ENCODE measurements at places on chromosomes 3 and 15. TPM values are rescaled to one million over a fixed set of nuclear protein-coding genes. Genes with fewer than 3 reads are reported as not detected.

The ARHGAP31 gene
- 2.4 TPM for total RNA-seq

DNA sequence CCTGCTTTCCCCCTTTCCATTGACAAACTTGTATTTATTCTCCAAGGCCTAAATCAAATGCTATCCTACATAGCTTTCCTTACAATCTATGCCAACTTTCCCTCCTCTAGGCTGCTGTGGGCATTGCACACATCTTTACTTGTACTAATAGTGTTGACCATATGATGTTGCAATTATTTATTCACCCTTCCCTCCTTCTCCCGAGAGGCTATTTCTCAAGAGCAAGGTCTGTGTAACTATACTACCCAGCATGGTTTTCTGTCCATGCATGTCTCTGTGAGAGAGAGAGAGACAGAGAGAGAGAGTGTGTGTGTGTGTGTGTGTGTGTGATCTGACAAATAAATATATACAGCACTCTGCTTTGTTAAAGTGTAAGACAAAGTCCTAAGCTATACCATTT is 63.8 kb downstream of the GTPBP8 start:
- no peaks in the 10 kb centered on the region for H3K36me3 ChIP-seq
- no peak overlapping the region for H3K27ac ChIP-seq
- H3K27me3 ChIP-seq, result no peaks in the 10 kb centered on the region
- no peak for DNase-seq

DNA sequence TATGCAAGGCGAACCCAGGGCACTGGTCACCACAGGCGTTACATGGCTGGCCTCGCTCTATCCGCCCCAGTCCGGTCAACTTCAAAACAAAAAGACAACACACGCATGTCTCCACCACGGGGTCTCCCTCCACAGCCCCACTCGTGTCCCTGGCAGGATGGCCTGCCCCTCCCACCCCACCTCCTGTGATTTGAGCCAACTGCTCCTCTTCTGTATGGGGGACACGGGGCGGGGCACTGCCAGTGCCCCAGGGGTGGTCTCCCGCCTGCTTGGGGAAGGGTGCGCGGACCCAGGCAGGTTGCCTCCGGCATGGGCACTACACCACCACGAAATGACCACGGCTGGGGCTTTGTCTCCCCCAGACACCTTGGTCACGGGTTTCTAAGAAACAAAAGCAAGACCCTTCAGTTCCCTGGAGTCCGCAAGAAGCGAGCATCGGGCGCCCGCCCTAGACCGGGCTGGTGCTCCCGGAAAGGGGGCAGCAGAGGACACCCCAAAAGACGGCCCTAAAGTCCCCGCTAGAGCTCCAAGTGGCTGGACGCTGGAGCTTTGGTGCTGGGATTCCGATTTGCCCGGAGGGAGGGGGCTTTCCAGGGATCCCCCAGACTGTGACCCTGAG is 219.3 kb upstream of the PRICKLE2 start:
- H3K27ac ChIP-seq, result no peak overlapping the region
- no peak overlapping the region for H3K4me3 ChIP-seq
- peaks cover 60% of the 10 kb centered on the region for H3K27me3 ChIP-seq
- no peak for DNase-seq
- no peaks in the 10 kb centered on the region for H3K36me3 ChIP-seq

The UBA7 gene
- 249 TPM for total RNA-seq

The GXYLT2 gene
- not detected for total RNA-seq

The ITIH3 gene
- not detected for total RNA-seq

GRCh38 chr15:57305009-57305408 is 71.3 kb upstream of the CGNL1 start:
- peaks cover 3% of the 10 kb centered on the region for H3K4me1 ChIP-seq
- peaks cover 4% of the 10 kb centered on the region for H3K27me3 ChIP-seq
- no peak overlapping the region for H3K27ac ChIP-seq
- DNase-seq, result no peak
- no peaks in the 10 kb centered on the region for H3K36me3 ChIP-seq

- no peak for DNase-seq
- peaks cover 68% of the 10 kb centered on the region for H3K4me1 ChIP-seq
- peak overlapping the region; percentile 85 for H3K27ac ChIP-seq
- H3K4me3 ChIP-seq, result peak overlapping the region; percentile 35
- peaks cover 50% of the 10 kb centered on the region for H3K36me3 ChIP-seq
- no peaks in the 10 kb centered on the region for H3K27me3 ChIP-seq
Observed at GRCh38 chr3:98573181-98573728, 20.2 kb downstream of the CPOX start.

DNA sequence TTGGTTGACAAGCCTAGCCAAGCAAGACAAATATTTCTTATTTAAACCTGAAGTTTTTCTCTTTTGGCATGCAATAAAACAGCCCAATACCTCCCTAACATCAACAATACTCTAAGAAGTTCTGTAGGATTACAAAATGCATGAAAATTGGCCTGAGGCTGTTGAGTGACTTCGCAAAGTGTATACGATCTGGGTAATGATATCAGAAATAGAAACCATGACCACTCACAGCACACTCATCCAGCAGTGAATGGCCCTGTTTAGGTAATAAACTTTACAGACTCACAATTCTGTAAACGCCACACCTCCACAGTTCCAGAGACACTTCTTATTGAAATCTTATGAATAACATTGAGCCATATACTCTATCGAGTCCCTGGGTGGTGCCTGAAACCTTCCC is 83.0 kb upstream of the NAALADL2 start:
- H3K27me3 ChIP-seq, result no peaks in the 10 kb centered on the region
- H3K27ac ChIP-seq, result no peak overlapping the region

- no peak overlapping the region for H3K4me3 ChIP-seq
- no peak for DNase-seq
- no peaks in the 10 kb centered on the region for H3K4me1 ChIP-seq
Observed at GRCh38 chr15:98537516-98538060, 110.8 kb upstream of the IGF1R start.

- peaks cover 1% of the 10 kb centered on the region for H3K27me3 ChIP-seq
- H3K4me1 ChIP-seq, result no peaks in the 10 kb centered on the region
- H3K4me3 ChIP-seq, result no peak overlapping the region
- no peak for DNase-seq
- H3K36me3 ChIP-seq, result no peaks in the 10 kb centered on the region
Observed at GRCh38 chr15:61382927-61383326, 153.8 kb upstream of the RORA start.

DNA sequence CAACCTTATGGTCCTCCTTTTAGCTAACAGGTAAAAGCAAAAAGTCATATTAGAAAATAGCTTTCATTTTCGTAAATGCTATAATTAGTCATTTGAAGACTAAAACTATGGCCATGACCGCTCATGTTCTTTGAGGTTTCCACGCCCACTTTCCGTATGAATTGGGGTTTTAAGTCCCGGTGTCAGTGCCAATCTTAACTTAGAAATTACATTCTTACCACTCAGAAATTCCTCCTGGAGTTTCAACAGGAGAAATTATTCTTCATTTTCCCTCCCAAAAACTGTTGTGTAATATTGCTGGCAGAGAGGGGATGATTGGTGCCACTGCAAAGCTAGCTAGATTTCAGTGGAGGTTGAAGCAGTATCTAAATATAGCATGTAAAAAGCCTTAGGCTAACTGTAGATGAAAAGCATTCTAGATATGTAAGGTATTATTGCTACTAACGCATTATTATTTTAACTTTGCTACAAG is 71.0 kb upstream of the MDFIC2 start:
- no peak overlapping the region for H3K4me3 ChIP-seq
- no peaks in the 10 kb centered on the region for H3K36me3 ChIP-seq
- no peak for DNase-seq
- no peaks in the 10 kb centered on the region for H3K27me3 ChIP-seq
- no peak overlapping the region for H3K27ac ChIP-seq

DNA sequence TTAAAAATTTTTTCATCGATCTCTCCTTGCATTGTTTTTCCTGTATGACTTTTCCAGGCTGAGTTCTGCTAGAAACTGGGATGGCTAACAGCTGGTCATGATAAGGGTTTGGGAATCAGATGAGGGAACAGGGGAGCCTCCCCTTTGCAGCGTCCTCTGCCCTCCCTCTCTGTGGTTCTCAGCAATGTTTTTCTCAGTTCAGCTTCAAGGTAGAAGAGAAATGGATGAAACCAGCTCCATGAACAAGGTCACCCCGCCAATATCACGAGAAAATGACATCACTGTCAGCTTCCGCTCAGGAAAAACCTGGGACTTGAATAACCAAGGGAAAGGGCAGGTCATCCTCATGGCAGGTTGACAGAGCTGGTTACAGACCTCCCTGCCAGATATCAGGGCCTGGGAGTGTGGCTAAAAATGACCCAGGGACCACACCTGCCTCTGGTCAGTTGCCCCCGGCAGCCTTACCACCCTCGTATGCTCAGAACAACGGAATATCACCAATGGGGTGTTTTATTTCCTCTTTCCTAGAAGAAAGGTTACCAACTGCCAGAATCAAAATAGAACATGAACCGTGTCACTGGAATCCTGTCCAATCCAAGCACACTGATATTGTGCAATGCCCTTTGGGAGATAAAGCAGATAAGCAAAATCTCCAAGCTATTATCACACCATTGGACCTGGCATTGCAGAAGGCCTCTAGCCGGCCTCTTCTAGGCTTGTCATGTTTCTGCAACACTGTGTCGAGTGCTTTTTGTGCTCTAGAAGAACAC is 26.1 kb downstream of the LSM3 start:
- H3K36me3 ChIP-seq, result no peaks in the 10 kb centered on the region
- no peak overlapping the region for H3K4me3 ChIP-seq
- H3K27me3 ChIP-seq, result no peaks in the 10 kb centered on the region
- DNase-seq, result no peak

The C3orf85 gene
- not detected for total RNA-seq

The HRG gene
- not detected for total RNA-seq

- peaks cover 13% of the 10 kb centered on the region for H3K27me3 ChIP-seq
- no peak overlapping the region for H3K27ac ChIP-seq
- no peak overlapping the region for H3K4me3 ChIP-seq
- DNase-seq, result no peak
- H3K4me1 ChIP-seq, result no peaks in the 10 kb centered on the region
Observed at GRCh38 chr3:100988080-100988479, 5.1 kb downstream of the ABI3BP start.

DNA sequence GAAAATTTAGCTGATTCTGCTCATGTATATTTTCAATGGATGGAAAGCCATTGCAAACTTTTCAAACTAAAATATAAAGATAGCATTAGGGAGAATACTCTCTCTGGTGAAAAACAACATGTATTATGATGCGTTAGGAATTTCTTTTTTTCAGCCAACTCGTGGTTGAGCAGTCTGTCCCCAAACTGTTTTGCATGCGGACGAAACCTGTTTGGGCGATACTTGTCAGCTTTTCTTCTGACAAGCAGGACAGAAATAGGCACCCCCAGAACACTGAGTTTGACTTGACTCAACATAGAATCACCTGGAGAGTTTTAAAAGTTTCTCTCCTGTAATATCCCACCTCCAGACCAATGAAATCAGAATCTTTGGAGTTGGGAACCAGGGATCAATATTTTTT is 417.5 kb upstream of the TPRG1 start:
- no peaks in the 10 kb centered on the region for H3K36me3 ChIP-seq
- no peaks in the 10 kb centered on the region for H3K27me3 ChIP-seq
- no peak for DNase-seq
- H3K4me3 ChIP-seq, result no peak overlapping the region

DNA sequence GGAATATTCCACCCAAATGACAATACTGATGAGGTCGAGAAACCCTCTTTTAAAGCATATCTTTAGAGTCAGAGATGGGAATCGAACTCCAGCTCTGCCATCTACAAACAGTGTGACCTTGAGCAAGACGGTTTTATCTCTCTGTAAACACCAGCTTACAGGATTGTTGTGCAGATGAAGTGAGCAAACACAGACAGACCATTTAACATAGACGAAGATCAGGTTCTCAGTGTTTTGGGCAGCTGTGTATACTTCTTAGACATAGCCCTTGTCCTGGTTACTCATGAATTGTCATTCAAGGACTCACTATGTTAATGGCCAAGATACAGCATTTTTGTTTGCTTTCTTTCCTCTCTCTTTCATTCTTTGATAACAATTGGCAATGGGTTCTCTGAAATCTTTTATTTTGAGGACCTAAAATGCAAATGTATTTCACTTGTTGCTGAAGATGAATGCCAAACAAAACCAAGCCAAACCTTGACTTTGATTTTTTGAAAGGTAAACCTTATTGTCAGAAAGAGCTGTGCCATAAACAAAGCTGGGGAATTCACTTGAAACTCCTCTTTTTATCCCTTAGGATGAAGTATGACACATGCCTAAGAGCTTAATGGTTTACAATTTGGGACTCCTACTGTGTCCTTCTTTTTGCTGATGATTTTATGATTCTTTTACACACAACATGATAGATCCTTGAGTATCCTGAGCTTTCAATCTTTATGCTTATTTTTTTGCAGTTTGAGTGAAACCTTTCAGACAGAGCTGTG is 250.0 kb upstream of the PDZRN3 start:
- DNase-seq, result no peak
- H3K27me3 ChIP-seq, result no peaks in the 10 kb centered on the region
- no peak overlapping the region for H3K4me3 ChIP-seq
- no peaks in the 10 kb centered on the region for H3K4me1 ChIP-seq
- H3K36me3 ChIP-seq, result no peaks in the 10 kb centered on the region
- H3K27ac ChIP-seq, result no peak overlapping the region

The NPAP1 gene
- total RNA-seq, result not detected

DNA sequence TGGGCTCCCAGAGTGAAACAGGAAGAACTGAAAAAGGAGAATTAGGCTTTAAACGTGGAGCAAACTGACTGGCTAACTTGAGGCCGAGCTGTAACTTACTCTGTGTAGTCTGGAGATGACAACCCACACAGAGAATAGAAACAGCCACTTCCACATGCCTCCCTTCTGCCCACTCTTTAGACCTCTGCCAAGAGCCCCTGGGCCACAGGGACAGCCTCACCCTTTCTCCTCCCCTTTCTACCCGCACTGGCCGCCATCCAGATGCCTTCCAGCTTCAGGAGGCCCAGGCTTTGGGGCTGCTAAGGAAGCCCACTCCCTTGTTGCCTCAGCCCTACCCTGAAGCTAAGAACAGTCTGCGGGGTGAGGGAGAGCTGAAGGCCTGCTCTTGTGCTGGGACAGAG is 6.8 kb downstream of the ARHGAP31 start:
- H3K4me3 ChIP-seq, result no peak overlapping the region
- peaks cover under 1% of the 10 kb centered on the region for H3K27me3 ChIP-seq
- H3K36me3 ChIP-seq, result no peaks in the 10 kb centered on the region
- H3K4me1 ChIP-seq, result peaks cover 22% of the 10 kb centered on the region

GRCh38 chr3:108897883-108898282 is 55.8 kb downstream of the GUCA1C start:
- DNase-seq, result no peak
- H3K27me3 ChIP-seq, result no peaks in the 10 kb centered on the region
- H3K27ac ChIP-seq, result peak overlapping the region; percentile 81
- H3K36me3 ChIP-seq, result no peaks in the 10 kb centered on the region
- H3K4me1 ChIP-seq, result peaks cover 23% of the 10 kb centered on the region

DNA sequence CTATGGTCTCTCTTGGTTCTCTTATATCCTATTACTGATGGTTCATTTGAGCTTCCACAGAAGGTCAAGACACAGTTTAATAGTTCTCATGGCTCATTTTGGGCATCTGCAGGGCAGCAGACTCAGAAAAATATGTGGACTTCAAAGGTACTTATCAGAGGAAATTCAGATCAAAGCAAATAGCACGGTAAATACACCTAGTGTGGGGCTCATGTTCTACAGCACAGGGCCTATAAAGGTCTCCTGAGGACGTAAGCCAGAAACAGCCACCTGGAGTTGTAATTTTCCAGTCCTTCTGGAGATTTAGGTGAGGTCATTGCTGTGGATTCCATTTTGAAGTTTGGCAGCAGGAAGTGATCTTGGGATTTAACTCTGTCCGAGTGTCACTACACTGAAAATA is 134.5 kb upstream of the SGO1 start:
- no peak for DNase-seq
- H3K27me3 ChIP-seq, result no peaks in the 10 kb centered on the region
- no peaks in the 10 kb centered on the region for H3K4me1 ChIP-seq
- no peaks in the 10 kb centered on the region for H3K36me3 ChIP-seq
- H3K27ac ChIP-seq, result no peak overlapping the region

GRCh38 chr15:29403772-29404171 is 134.2 kb upstream of the NSMCE3 start:
- H3K4me3 ChIP-seq, result no peak overlapping the region
- H3K36me3 ChIP-seq, result no peaks in the 10 kb centered on the region
- DNase-seq, result no peak
- peaks cover 11% of the 10 kb centered on the region for H3K27me3 ChIP-seq
- no peaks in the 10 kb centered on the region for H3K4me1 ChIP-seq

The CORO2B gene
- not detected for total RNA-seq

Data from activated CD4-positive, alpha-beta T cell treated with anti-CD3 and anti-CD28 coated beads, Interleukin-2, amount 10 ng/mL, durations not matched to agents 7 days and 5 days (primary cell).